ENCODE measurements at places on chromosomes 3 and 15.
A peak's percentile ranks its signal among the peaks of the same experiment; 100 is the strongest.

- no peak for DNase-seq
These were observed 20.2 kb upstream of the TMEM158 start for GRCh38 chr3:45246241-45246640.

GRCh38 chr15:78977091-78977571 is 32.3 kb upstream of the CTSH start:
- peak; percentile 84 for DNase-seq

GRCh38 chr3:55364421-55364820 is 122.7 kb downstream of the WNT5A start:
- no peak for DNase-seq

GRCh38 chr3:189278221-189278620 is 106.5 kb downstream of the TPRG1 start:
- DNase-seq, result no peak

GRCh38 chr3:150242220-150242936 is 165.7 kb upstream of the TSC22D2 start:
- DNase-seq, result no peak

DNA sequence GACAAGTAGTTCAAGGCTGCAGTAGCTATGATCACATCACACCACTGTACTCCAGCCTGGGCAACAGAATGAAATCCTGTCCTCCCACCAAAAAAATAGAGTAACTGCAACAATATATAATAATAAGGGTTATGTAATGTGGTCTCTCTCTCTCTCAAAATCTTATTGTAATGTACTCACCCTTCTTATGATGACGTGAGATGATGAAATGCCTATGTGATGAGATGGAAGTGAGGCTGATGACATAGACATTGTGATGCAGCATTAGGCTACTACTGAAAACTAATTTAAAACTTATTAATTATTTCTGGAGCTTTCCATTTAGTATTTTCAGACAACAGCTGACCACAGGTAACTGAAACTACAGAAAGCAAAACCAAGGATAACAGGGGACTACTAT is 27.4 kb downstream of the TASOR start:
- no peak for DNase-seq

DNA sequence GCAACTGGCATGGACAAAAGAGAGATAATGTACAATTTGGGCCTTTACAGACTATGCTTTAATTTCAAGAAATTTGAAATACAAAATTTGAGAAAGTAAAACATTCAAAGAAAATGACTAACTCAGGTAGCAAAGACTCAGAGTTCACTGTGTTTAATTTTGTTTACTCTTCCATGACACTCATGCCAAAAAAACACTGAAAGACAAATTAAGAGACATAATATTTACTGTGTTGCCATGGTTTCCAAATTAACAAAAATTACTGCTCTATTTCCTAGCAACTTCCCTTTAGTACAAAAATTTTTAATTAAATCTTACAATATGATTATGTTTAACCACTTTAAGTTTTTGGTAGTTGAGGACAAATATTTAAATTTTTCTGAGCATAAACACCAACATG is 29.6 kb downstream of the LRRFIP2 start:
- DNase-seq, result no peak

GRCh38 chr15:75570126-75570845 is 8.8 kb downstream of the PTPN9 start:
- DNase-seq, result no peak
